ENCODE measurements at places on chromosomes 4 and X. TPM values are rescaled to one million over a fixed set of nuclear protein-coding genes. Genes with fewer than 3 reads are reported as not detected.

MAB21L2 gene
- 47.0 TPM for total RNA-seq

CT45A10 gene
- not detected for total RNA-seq

SLC6A14 gene
- total RNA-seq, result 0.99 TPM

DMD gene
- 132 TPM for total RNA-seq

RPS3A gene
- total RNA-seq, result 2,971 TPM

RAB33B gene
- total RNA-seq, result 23.4 TPM
